Activated naive CD8-positive, alpha-beta T cell treated with anti-CD3 and anti-CD28 coated beads for 36 hours (primary cell): ENCODE measurements at places on chromosomes 16 and 17.

- DNase-seq: no peak
These were observed 10.7 kb upstream of the TMEM92 start for GRCh38 chr17:50263331-50264262.

DNA sequence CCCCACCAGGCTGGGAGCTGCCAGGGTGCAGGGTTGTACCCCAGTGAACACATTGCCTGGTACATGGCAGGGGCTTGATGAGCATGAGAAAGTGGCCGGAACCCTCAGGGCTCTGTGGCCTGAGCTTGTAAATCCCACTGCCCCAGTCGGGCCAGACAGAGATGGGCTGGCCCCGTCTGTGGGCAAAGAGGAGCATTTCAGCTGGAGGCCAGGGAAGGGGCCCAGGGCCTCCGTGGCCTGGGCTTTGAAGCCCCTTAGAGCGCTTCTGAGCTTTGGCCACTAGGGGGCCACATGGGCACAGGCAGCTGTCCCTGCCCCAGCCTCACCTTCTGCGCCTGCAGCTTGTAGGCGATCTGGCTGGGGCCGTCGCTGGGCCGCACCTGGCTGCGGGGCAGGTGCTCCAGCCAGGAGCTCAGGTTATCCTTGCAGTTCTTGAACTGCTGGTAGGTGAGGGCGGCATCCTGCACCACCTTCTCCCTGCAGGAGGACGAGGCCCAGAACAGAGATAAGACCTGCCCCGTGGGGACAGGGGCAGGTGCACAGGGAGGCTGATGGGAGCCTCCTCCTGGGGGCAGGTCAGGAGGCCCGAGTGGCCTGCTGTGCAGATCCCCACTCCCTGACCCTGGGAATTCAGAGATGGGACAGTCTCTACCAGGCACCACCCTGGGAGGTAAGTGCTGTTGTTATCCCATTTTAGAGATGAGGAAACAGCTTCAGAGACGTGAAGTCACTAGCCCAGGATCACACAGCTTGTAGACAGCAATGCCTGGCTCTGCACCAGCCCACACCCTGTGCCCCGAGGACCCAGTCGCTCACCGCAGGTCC is 12.8 kb downstream of the EVPL start:
- DNase-seq: peak; percentile 79

GRCh38 chr17:60750640-60751039 is 73.0 kb downstream of the BCAS3 start:
- DNase-seq: no peak

DNA sequence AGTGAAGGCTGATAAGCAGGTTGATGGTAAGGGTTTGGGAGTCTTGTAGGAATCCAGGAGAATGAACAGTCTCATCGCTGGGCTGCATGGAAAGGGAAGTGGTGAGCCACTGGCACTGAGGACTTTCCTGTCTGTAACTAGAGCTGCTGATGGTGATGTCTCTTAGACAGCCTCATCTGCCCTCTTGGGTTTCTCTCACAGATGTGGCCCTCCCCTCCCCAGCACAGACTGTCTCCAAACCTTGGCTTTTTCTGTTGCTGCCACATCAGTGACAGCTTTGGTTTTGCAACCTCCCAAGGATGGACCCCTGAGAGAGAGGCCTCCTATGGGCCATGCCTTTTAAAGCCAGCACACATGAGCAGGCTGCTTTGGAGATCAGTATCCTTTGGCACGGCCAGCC is 16.9 kb downstream of the PLCG2 start:
- DNase-seq: no peak

- no peak for DNase-seq
These were observed 13.0 kb downstream of the SHPK start for GRCh38 chr17:3622977-3623594.

DNA sequence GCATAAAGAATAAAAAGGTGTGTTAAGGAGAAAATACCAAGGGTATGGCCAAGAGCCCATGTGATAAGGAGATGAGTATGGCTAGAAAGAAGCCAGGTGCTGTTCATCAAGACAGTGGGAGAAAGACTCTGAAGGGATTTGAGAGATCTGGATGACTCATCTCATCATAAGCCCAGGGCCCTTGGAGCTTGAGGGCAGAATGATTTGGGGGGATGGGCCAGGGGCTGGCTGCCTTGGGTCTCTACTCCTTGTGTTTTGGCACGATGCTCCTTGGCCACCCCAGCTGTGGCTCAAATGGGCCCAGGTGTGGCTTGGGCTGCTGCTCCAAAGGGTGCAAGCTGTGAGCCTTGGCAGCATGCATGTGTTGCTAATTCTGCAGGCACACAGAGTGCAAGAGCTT is 14.5 kb upstream of the TNFRSF13B start:
- DNase-seq: no peak

DNA sequence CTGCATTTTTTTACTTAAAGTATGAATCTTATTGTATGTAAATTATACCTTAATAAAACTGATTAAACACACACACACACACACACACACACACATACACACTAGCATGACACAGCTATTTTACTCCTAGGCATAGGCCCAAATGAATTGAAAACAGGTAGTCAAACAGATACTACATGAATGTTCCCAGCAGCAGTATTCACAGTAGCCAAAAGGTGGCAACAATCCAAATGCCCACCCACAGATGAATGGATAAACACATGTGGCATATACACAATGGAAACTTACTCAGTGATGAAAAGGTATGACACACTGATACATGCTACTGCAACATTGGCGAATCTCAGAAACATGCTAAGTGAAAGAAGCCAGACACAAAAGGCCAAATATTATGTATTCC is 223.5 kb downstream of the CYB561 start:
- peak; percentile 4 for DNase-seq

- peak; percentile 94 for DNase-seq
These were observed 4.4 kb downstream of the FMNL1 start for GRCh38 chr17:45225964-45226530.

DNA sequence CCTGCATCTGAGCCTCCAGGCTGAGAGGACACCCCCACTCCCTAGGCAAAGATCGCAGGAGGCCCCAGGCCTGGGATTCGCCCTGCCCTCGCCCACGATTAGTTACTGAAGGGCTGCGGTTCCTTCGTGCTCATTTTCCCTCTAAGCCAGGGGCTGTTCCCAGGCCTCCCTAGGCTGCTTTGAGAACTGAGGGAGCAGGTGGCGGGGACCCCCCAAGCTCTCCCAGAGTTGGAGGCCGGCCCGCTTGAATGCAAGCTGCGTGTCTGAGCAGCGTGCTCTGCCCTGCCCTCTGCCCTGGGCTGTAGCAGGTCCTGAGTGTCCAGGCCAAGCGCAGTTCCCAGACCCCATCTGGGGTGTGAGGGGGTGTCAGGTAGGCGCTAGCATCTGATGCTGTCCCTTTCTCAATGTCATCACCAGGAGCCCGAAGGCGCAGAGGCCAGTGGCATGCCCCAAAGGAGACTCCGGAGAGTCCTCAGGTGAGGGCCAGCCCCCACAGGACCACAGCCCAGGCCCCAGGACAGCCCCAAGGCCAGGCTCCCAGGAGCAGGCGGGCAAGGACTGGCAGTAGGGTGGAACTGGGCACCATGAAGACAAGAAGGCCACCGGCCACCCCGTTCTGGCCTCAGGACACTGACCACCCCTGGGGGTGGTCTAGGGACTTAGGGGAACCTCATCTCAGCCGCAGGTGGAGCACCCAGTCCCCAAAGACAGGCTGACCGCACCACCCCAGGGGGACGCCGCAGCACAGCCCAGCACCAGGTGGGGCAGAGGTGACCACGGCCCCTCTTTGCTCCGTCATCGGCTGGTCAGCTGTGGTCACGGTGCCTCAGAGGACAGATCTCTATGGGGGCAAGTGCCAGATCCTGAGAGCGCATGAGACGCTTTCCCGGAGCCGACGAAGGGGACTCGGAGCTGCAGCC is 14.6 kb downstream of the ENDOV start:
- DNase-seq: no peak

DNA sequence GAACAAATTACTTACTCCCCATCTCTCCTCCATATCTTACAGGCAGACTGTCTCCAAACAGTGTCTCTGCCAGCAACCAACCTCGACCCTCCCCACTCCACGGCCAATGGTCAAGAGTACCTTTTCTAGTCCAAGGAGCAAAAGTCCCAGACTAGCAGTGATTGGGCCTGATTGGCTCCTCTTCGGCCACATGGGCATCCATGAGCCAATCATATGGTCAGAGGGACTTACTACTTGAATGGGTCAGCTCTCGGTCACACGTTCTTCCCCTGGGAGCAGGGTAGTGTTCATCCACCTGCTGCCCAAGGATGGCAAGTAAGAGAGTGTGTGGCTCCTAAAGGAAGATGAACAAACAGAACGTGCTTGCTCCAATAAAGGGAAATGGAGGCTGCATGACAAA is 84.6 kb downstream of the C16orf78 start:
- DNase-seq: no peak

DNA sequence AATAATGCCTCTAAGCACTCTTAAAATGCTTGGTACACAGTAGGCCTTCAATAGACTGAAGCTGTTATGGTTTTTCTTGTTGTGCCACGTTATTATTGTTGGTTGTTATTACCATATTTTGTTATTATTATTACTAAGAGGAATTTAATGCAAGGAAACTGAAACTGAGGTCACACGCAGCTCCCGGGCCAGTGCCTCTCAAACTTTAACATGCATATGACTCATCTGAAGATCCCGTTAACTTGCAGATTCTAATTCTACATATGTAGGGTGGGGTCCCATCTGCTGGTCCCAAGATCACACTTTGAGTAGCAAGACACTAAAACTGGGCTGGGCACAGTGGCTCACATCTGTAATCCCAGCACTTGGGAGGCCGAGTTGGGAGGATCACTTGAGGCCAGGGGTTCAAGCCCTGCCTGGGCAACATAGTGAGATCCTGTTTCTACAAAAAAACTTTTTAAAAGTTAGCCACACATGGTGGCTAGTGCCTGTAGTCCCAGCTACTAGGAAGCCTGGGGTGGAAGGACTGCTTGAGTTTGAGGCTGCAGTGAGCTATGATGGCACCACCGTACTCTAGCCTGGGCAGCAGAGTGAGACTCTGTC is 888 bp downstream of the ACSM5 start:
- no peak for DNase-seq

GRCh38 chr16:72609933-72610332 is 438.0 kb upstream of the PMFBP1 start:
- no peak for DNase-seq

GRCh38 chr16:286491-287297 is 3.7 kb downstream of the PDIA2 start:
- no peak for DNase-seq

- DNase-seq: no peak
These were observed 645 bp downstream of the DNAH17 start for GRCh38 chr17:78576389-78577112.

- no peak for DNase-seq
These were observed 1.1 kb upstream of the ZG16B start for GRCh38 chr16:2828876-2829430.

DNA sequence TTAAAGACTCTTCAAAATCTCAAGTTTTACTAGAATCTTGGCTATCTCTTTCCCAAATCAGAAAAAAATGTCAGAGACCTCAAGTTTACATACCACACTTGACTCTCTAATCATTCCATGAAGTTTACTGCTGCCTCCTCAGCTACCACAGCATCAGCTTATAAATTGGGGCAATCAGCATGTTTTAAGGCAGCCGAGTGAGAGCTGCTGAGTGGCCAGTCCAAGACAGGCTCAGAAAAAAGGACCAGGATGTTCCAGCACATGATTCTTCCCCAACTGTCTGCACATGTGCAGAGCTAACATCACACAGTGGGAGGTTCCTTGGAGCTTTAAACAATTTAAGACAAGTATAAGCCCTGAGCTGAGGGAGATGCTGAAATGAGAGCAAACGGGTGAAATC is 140.6 kb upstream of the NUDT7 start:
- DNase-seq: no peak

DNA sequence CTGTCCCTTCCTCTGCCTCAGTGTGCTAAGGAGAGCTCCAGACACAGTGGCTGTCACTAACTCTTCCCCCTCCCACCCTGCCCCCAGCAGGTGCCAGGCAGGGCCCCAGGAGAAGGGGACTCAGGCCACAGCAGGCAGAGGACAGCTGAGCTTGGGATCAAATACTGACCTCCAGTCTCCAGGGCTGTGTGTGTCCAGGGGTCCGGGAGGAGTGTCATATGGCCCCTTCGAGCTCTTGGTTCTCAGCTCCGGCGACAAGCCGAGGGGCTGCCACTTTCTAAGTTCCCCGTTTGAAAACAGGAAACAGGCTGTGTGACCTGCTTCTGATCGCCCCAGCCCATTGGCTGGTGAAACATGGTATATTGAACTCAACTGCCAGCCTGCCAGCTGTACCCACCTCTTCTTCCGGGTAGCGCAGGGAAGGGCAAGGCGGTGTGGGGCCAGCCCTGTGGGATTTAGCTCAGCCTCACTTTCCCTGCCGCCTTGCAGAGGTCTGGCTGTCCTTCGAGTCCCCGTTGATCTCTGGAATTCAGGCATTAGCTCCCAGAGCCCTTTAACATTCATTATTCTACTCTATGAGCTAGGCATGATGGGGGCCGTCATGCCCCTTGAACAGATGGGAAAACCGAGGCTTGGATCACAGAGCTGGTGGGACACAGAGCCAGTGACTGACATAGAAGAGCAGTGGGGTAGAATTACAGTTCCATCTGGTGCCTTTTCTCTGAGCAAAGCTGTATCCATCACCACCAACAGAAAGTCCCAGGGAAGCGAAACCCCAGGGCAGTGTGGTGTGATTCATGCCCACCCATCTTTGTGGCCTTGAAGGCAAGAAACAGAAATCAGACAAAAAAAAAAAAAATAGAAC is at the start of gene SNX20:
Gene SNX20, minus strand, starts transcription at position 292 of the 865 bp plus-strand sequence. CDS start 3,786 bp downstream, outside the sequence.
- peak; percentile 55 for DNase-seq

DNA sequence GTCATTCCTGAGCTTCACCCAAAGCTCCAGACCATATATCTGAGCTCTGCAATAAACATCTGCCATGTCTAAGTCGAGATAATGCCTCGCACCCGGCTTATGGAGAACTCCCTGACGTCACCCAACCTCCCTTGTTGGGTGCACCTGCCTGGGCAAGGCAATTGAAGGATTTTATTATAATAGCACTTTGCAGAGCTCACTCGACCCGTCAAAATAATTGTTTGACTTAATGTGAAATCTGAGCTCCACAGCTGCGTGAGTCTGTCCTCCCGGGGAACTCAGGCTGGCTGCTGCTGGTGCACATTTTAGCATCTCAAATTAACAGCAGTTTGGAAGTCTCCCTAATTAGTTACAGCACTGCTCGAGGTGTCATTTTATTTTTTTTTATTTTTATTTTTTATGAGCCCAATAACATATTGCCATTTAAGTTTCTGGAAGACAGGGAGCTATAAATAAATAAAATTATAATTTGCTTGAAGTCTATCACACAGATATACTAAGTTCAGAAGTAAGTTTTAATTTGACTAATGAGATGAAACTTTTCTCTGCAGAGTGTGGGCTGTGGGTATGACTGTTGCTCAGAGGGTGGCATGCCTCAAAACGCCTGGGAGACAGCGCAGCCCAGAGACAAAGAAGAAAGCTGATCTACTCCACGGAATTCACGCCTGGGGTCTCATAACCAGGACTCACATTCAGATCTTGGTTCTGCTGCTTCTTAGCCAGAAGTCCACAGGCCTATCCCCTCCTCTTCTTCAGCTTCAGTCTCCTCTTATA is 401.4 kb upstream of the C16orf82 start:
- DNase-seq: peak; percentile 4

GRCh38 chr17:54899721-54900456 is 763 bp upstream of the TOM1L1 start:
- DNase-seq: no peak
